ENCODE measurements at places on chromosomes 16 and 17.

- no peak for DNase-seq
Observed at GRCh38 chr17:32625971-32626370, 139.2 kb downstream of the CDK5R1 start.

DNA sequence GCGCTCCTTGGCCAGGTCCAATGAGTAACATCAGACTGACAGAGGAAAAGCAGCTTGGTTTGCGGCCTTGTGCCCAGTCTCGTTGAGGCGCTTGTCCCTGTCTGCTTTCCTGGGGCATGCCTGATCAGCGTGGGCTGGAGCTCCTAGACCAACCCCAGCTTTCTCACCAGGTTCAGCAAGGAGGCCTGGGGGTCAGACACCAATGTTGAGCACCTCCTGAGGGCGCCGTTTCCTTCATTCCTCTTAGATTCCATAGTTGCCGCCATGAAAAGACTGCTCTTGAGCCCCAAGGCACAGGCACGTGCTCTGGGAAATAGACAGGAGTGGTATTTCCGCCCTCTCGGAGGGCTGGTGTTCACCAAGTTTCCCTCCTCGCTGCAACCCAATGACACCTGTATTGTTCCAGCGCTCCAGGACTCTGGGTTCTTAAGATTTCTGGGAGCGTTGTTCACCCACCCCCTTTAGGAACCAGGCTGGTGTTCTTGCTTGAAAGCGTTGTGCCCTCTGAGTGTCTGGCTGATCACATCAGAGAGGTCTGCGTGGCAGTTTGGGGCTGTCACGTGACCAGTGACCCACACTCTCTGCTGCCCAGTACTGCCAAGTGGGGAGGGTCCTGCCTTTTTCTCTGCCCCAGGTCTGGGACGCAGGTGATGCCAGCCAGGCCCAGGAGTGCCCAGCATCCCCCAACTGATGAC is 18.0 kb downstream of the KCTD2 start:
- no peak for DNase-seq

- no peak for DNase-seq
Observed at GRCh38 chr17:80447790-80448189, 28.6 kb downstream of the NPTX1 start.

DNA sequence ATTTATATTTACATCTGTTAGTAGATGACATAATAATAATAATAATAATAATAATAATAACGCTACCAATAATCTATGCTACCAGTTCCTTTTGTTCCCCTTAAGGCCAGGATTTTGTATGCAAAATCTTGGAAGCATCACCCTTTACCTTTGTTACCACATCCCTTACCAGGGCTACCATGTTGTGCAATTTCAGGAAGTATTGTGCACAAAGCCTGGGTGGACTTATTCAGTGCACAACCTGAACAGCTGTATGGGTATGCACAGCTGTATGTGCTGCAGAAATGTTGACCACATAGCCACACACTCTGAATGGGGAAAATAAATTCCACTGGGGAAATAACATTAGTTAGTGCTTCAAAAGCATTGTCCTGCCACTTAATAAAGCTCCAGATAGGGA is 19.9 kb upstream of the CALB2 start:
- DNase-seq, result no peak

- no peak for DNase-seq
Observed at GRCh38 chr16:9922441-9922840, 259.8 kb downstream of the GRIN2A start.

DNA sequence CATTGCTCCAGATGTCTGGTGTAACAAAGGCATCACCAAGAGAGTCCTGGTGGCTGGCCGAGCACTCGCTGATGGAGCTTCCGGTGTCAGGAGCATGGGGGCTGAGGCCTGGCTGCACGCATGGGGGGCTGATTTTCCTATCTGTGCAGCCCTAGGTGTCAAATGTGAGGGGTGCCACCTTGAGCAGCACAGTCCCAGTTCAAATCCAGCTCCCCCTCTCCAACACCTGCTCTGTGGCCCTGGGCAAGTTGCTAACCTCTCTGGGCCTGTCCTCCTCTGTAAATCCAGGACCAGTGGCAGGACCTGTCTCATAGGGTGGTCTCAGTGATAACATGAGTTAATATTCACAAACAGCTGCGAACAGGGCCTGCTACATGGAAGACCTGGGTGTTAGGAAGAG is 12.9 kb downstream of the ENPP7 start:
- DNase-seq, result no peak

GRCh38 chr16:24511174-24511573 is 28.2 kb upstream of the RBBP6 start:
- no peak for DNase-seq

DNA sequence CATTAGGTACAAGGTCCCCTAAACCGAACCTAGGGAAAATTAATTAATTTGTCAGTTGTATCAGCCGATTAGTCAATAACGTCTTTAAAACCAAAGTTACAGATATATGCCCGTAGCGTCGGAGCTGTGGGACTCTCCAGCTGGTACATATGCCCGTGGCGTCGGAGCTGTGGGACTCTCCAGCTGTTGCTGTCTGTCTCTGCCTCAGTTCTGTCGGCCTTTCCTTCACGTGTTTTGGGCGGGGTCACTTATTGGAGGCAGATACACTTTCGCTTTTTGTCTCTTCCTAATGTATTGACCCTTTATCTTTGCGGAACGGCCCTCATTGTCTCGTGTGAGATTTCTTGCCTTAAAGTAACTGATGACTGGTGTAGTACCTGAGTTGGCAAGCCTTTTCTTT is 62.0 kb upstream of the ZNF750 start:
- DNase-seq, result no peak

DNA sequence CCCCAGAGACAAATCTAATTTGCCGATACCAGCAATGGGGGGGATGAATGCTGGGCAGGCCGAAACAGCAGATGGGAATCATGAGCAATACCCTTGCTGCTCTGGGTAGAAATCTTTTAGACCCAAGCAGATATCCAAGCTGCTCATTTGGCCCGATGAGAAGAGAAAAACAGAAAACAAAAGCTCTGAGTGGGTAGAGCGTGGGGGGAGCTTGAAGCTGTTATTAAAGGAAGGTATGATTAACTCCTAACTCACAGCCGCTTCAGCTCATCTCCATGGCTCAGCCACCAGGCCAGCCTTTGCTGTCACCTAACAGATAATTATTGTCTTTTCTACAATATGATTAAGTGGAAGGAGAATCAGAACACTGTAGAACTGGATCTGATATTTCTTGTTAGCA is 58.3 kb downstream of the VPS35L start:
- no peak for DNase-seq

GRCh38 chr17:75764417-75764710 is 628 bp downstream of the GALK1 start:
- DNase-seq, result no peak

GRCh38 chr17:58507123-58507634 is 7.3 kb downstream of the MTMR4 start:
- DNase-seq, result no peak

GRCh38 chr17:73616120-73616872 is 27.9 kb downstream of the SDK2 start:
- DNase-seq, result no peak

GRCh38 chr16:81066681-81067080 is 10.4 kb downstream of the C16orf46 start:
- no peak for DNase-seq

- peak; percentile 89 for DNase-seq
Observed at GRCh38 chr17:39705786-39706348, 6.0 kb downstream of the ERBB2 start.

DNA sequence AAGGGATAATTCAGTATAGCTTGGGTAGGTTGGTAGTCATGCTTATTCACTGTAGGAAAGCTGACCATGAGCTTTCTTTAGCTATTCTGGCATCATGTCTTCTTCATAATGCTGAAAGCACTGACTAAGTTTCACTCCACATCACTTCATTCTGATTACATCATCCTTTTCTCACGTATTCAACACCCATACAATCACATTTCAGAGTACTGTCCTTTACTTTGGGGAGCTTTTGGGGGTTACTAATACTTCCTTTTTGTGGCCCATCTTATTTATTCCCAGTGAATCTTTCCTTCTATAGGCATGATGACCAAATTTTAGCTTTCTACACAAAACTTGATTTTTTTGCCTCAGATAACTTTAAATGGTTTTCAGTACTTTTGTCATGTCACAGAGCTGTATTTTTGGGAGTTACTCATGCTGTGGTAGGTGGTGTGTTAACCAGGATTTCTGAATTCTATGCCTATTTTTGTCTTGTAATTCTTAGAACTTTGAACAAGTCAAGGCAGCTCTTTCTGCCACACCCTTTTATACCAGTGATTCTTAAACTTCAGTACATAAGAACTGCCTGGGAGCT is 23.5 kb downstream of the TADA2A start:
- no peak for DNase-seq

- DNase-seq, result no peak
Observed at GRCh38 chr17:37056622-37057021, 107.9 kb downstream of the AATF start.

DNA sequence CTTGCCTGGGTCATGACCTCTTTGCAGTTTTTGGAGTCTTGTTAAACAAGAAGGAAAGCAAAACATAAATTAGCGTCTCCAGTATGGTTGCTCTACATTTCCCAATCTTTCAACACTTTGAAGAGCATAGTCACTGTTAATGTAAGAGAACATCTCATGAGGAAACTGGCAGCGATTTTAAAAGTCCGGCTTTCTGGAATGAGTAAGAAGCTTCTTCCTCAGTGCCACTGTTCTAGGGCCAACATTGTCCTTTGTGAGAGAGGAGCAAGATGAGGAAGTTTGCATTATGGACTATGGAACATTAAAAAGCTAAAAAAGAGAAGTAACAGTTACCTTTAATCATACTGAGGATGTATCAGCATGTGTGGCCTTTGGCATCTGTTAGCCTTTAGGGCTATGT is 73.1 kb downstream of the WNT3 start:
- DNase-seq, result no peak

DNA sequence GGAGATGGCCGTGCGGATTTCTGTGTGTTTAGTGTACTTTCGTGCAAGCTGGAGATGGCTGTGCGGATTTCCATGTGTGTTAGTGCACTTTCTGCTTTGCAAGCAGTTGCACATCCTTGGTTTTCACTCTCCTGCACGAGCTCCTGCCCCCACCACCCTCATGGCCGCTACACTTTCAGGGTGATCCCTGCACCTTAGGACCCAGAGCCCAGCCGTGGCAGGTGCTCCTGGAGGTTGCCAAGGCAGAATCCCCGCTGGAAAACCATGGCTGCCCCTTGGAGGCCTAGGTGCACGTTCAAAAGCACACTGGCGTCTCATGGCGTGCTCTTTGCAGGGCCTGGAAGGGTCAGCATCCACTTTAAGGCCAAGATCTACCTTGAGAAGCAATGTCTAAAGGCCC is 311.0 kb upstream of the TNRC6C start:
- peak; percentile 37 for DNase-seq

DNA sequence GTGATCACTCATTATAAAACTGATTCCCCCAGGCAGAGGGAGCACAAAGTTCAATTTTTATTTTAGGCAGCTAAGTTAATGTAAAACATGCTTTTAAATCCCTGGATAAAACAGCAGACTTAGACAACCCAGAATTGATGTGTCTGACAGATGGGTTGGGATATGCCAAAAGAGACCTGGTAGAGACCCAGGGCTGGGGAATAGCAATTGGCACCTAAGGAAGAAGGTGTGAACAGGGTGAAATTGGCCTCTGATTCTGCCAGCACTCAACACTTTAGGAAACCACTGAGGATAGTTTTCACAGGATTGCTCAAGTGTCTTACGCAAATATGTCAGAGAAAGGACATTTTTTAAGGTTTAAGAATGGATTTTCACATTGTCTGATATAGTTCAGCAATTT is 938.2 kb upstream of the CDH8 start:
- DNase-seq, result no peak

DNA sequence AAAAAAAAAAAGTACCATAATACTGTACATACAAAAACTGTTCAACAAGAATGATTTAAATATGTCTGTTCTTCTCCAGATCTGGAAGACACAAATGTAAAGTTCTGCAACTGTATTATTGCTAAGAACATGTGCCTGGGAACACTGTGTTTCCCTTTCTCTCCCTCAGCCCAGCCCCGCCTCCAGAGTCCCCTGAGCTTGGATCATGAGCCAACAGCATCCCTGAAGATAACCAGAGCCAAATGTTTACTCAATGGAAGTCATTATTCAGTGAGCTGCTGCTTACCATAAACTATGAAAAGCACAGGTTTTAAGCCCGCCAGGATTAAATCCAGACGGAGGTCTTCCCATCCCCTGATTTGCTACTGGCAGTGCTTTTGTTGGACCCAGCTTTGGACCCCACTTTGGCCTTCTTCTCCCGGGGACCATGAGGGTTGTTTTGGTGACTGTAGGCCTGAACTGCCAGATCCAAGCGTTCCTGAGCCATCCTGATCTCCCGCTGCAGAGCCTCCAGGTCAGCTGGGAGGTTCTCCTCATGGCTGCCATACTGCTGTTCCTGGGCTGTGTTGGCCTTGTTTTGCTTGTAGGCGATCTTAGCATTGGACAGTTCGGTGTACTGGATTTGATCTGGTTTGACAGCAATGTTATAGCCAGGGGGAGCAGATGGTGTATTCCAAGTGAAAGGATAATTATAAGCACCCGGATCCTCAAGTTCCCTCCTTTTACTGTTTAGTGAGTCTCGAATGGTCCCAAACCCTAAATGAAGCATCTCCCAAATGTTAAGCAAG is 25.6 kb downstream of the GJC1 start:
- DNase-seq, result no peak

- DNase-seq, result no peak
Observed at GRCh38 chr16:51034481-51035109, 116.5 kb downstream of the SALL1 start.

GRCh38 chr16:56608043-56608875 is at the start of gene MT2A:
MT2A (plus strand) TSS chr16:56608584; CDS start chr16:56608656, 72 bp downstream.
- peak; percentile 98 for DNase-seq

DNA sequence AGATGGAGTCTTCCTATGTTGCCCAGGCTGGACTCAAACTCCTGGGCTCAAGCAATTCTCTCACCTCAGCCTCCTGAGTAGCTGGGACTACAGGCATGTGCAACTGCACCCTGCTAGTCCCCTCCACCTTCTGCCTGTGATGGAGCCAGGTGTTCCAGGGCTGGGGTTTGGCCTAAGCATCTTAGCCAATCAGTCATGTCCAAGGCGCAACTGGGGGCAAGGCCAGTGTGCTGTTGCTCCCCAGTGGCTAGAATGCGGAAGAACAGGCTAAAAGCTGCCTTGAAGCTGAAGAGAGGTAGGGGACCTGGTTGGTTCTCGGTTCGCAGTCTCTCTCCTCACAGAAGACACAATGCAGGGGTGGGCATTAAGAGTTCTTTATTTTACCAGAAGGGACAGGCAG is 18.6 kb downstream of the FLOT2 start:
- DNase-seq, result no peak

DNA sequence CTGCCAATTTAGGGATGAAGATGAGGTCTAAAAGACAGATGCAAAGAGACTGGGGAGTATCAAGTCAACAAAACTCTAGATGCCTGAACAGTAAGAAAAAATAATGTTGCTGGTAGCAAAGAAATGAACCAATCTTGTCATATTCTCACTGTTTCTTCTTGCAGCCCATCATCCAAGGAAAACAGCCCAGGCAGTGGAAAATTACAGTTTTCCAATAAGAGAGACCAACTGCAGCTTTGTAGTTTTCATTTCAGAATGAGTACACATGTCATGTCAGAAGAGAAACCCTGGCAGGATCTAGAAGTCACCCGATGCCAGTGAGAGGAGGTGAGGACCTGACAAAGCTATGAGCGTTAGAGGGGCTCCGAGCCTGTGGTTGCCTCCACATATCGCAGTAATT is 500.4 kb upstream of the PSMD7 start:
- no peak for DNase-seq
